ENCODE measurements at places on chromosomes 12 and 14.
A peak's percentile ranks its signal among the peaks of the same experiment; 100 is the strongest.

DNA sequence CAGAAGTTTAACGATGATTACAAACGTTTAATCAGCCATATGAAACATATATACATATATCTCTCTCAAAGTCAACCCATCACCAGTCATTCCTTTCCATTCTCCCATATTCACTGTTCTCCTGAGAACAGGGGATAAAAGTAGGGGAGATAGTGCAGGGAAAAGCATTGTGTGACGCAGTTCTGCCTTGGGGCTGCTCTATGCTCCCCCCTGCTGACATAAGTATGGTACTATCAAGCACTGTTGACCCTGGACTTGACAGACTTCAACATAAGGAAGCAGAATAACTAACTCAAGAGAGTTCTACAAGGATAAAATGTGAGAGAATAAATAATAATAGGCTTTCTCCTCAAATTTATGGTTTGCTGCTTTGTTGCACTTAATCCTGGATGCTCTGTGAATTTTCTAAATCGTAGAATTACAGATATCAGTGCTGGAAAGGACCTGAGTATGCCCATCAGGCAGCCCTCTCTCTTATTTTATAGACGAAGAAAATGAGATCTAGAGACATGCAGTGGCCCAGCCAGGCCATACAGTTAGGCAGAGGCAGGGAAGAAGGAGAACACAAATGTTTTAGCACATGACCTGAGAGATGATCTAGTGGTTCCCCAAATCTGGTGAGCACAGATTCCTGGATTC is 87.2 kb downstream of the SCN8A start:
- DNase-seq: peak; percentile 57

DNA sequence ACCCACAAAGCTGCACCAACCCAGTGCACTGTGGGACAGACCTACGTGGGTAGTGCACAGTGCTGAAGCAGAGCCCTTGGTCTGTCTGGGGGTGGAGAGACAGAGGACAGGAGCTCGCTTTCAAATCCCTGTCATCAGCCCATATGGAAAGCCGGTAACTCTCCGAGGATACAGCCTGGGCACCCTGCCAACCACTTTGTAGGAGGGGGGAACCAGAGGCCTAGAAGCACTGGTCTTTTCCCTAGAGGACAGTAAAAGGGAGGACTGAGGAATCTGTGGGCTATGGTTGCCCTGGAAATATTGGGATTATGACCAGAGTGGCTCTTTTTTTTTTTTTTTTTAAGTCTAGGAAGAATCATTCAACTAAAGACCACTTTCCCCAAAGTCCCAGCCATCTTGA is 74.3 kb downstream of the MAP3K9 start:
- DNase-seq: peak; percentile 27

- DNase-seq: peak; percentile 44
These were observed 80.8 kb downstream of the MNAT1 start for GRCh38 chr14:60815371-60815770.

- DNase-seq: peak; percentile 3
These were observed 1107.4 kb upstream of the SEL1L start for GRCh38 chr14:82641050-82641540.

- DNase-seq: no peak
These were observed 17.2 kb upstream of the ART4 start for GRCh38 chr12:14860490-14860889.

DNA sequence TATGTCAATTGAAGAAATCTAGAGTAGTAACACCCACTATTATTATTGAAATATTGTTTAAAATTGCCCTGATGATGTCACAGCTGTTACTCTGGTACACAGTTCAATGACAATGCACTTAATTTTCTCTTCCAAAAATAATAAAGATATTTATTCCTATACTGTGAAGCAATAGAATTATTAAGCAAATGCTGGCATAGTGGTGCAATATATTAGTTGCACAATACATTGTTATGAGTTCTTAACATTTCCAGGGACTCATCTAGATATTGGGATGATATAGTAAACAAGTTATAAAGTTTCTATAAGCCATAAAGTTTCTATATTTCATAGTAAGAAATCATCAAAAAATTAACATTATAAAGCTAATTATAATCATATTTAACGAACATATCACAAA is 897.8 kb downstream of the LRFN5 start:
- no peak for DNase-seq

- DNase-seq: no peak
These were observed 51.4 kb downstream of the WASHC3 start for GRCh38 chr12:102010265-102010994.

- DNase-seq: peak; percentile 17
These were observed 74.0 kb upstream of the PELI2 start for GRCh38 chr14:56044196-56044595.

DNA sequence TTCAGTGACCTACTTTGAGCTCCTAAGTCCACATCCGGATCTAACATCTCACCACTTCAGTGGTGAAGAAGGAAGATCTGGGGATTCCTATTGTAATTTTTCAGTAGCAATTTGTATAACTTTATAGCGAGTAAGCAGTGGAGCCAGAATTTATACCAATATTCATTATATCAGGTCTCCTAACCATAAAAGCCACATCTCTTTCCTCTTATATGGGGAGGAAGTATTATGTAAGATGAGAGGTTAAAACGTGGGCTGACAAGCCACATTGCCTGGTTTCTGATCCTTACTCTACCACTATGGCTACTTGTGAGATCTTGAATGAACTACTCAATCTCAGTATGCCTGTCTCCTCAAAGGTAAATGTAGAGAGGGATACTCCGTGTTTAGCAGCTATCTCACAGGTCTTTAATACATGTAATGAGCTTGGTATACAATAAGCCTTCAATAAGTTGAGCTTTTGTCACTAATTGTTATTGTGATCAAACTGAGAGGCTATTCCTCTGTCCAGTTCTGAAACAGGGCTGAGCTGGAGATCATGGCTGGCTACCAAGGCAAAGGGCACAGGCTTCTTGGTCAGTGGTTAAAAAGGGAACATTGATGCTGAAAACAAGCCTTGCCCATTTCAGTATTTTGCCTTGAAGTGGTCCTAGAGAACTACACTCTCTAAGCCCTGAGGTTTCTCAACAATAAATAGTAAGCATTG is 3.3 kb upstream of the TMEM117 start:
- DNase-seq: no peak

DNA sequence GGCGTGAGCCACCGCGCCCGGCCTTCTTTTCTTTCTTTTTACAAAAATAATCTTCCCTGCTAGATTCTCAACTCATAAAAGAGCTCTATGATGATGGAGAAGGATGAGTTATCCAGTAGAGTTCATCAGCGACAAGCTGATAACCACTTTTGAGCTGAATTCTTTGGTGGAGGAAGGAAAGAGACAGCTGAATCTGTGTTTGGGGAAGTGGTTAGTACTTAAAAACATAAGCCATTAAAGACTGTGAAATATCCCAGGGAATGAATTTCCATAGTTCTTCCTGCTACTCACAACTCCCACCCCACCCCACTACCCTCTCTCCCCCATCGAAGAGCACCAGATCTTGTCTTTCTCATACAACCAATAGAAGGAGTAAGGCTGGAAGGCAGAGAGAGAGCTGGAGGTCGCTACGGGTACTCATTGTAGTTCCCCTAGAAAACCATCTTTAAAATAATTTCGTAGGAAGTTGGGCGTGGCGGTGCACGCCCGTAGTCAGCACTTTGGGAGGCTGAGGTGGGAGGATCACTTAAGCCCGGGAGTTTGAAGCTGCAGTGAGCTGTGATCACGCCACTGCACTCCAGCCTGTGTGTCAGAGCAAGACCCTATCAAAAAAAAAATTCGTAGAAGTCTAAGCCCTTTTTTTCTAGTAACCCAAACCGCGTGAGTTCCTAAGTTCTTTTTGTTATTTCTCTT is 647 bp upstream of the ESPL1 start:
- DNase-seq: no peak

DNA sequence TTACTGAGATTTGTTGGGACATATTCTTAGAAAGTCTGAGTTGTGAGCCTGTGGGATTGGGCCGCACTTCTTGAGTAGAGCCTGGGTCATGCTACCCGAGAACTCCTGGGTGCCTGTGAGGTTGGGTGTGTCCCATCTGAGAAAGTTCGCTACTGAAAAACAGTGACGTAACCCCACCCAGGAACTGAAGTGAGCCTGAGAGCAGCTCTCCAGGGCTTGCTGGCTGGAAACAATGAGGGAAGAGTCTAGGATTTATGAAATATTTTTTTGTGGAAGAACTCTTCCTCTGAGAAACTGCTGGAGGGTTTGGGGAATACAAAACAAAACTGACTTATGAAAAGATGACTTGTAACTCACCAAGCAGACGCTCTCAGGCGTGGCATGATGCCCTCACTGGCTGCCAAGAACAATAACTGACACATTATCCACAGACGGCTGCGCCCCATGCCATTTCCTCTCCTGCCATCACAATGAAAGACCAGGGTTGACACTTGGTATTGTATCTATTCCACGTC is 69.2 kb downstream of the RASSF3 start:
- DNase-seq: peak; percentile 50

- no peak for DNase-seq
These were observed 9.9 kb downstream of the SERPINA10 start for GRCh38 chr14:94282991-94283723.

- DNase-seq: no peak
These were observed 1.9 kb downstream of the GALNT16 start for GRCh38 chr14:69261761-69262331.

DNA sequence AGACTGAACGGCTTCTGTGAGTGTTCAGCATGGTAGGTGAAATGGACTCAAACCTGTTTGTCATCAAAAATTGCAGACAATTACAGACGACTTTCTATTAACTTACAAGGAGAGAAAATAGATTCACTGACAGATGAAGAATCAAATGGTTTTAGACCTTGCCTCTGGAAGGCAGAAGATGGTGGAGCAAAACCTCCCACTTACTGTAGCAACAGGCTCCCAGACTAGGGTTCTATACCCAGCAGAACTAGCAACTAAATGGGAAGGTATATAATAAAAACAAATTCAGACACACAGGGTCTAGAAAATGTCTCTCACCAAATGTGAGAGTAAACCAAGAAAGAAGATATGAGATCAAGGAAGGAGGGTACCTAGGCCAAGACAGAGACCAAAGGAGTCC is 36.8 kb downstream of the RNF34 start:
- DNase-seq: no peak

- DNase-seq: no peak
These were observed 93.1 kb upstream of the EVL start for GRCh38 chr14:99971941-99972747.

DNA sequence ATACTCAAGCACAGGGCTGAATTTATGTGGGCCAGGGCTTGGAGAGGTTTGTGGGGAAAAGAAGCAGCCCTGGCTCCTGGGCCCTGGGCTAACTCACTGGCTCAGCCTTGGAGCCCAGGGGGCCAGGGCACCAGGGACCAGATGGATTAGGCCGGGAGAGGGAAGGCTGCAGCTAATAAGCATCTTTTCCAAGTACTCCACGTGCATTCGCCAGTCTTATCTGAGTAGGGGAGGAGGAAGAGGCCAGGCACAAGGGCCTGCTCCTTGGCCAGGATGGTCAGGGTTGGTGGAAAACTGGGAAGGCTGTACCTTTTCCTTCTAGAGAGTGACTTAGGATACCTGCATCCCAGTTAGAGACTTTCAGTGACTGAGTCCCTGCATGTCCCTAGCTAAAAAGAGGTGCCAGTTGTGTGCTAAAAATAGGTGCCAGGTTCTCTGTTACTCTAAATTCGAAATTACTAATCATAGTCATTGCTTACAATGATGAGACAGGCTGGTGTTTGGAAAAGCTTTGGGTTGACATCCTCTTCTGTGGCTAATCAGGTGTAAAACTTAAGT is 1.3 kb downstream of the GLRX5 start:
- DNase-seq: no peak

DNA sequence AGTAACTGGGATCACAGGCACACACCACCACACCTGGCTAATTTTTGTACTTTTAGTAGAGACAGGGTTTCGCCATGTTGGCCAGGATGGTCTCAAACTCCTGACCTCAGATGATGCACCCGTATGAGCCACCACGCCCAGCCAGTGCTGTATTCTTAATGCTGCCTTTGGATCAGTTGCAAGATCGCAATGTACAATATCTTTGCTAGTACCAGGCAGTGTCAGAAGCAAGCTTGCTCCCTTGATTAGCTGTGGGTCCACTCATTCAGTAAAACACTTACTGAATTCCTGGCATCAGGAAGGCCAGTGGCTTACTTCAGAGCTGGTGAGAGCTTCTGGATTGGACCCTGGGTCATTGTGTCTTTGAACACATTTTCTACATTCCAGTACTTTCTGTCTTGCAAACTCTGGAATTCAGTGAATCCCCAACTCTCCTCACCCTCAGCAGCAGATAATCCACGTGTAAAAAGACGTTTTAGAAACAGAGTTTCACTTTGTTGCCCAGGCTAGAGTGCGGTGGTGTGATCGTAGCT is 1183.7 kb downstream of the AACS start:
- DNase-seq: no peak

DNA sequence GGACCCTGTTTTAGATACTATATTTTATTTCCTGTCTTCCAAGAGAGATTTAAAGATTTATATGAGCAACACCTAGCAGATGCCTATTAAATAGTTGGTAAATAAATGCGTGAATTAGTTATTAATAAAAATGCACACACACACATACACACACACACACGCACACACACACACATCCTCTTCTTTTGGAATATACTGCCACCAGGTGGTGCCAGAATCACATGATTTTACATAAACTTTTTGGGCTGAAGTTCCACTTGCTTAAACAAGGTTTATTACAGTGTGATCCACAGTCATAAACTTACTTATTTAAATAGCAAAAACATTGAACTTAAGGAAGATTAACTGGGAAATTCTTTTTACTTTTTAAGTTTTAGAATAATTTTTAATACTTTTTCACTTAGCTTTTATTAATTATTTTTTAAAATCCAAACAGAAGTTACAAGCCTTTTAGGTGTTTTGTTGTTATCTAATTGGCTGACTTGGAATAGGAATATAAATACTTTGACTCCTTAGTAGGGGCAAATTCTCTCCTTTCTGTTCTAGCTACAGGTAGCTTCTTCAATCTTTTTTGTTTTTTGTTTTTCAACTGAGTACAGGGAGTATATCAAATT is 17.5 kb downstream of the RAD51B start:
- peak; percentile 79 for DNase-seq

DNA sequence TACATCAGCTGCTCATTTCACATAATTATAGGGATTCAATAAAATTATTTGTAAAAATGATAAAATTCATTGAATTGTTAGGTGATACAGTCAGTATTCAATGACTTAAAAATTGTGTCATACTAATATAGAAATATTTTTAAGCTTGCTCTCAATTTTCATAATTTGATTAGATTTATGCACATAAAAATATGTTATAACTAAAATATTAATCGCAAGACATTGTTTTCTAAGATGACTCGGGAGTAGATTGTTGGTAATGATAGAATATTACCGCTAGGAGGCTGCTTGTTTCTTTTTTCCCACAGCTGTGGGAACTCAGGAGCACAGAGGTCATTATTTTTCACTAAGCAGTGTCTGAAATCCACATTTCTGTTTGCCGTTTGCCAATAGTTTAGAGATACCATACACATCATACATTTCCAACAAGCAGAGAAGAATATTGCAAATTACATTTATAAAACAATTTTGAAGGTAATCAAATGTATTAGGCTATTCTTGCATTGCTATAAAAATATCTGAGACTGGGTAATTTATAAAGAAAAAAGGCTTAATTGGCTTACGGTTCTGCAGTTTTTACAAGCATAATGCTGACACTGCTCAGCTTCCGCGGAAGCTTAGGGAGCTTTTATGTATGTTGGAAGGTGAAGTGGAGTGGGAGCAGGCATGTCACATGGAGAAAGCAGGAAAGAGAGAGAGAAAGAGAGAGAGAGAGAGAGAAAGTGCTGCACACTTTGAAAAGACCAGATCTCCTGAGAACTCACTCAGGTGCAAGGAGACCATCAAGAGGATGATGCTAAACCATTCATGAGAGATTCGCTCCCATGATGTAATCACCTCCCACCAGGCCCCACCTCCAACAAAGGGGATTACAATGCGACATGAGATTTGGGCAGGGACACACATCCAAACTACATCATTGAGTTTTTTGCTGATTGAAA is 9.2 kb downstream of the CD69 start:
- no peak for DNase-seq

Measured in fibroblast of skin of abdomen (primary cell).